T-helper 1 cell (primary cell): ENCODE measurements at places on chromosomes 4 and X.

DNA sequence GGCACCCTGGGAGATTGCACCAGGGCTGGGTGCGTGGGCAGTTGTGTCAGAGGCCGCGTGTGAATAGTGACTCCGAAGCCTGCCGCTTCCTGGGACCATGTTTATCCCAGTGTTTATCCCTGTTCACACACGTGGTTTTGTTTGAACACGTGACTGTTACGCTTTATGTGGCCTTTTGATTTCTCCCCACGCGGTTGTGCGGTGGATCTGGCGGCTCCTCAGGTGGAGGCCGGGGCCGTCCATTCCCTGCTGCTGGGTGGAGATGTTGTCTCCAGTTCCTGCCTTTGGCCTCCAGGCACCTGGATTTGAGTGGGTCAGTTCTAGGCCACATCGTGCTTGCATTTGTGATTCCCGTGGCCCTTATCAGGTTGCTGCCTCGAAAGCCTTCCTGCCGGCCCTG is 35.1 kb downstream of the NELFA start:
- DNase-seq, result no peak

GRCh38 chr4:95507147-95507546 is 41.6 kb downstream of the UNC5C start:
- DNase-seq, result no peak

DNA sequence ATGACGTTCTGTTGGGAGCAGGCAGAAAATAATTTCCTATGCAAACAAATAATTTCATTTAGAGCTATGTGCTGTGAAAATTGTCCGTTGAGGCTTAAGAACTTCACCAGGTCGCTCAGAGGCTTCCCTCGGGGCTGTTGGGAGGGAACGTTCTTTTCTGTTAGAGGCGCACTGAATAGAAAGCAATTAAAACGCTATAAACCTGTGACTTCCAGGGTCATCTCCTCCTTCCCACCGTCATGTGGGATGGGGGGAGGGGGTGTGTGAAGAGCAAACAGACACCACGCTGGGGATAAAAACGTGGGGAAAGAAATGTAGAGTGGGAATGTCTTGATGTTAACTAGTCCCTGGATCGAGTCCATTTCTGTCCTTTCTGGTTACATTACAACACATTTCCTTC is 35.2 kb upstream of the ZNF518B start:
- no peak for DNase-seq

DNA sequence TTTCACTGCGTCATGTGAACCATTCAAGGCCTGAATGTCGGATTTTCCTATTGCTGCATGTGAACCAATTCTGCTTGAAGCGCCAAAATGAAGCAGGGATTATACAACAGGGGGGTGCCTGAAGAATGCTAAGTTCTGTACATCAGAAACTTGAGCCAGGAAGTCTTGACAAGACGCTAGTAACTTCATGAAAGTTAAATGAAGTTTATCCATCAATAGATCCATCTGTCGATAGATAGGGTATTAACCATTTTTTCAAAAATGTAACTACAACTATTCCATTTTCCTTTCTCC is 590 bp upstream of the NAF1 start:
- no peak for DNase-seq

GRCh38 chr4:185256446-185256845 is 47.0 kb downstream of the SNX25 start:
- no peak for DNase-seq

- DNase-seq, result no peak
These were observed 472.2 kb downstream of the PCDH7 start for GRCh38 chr4:31192341-31192740.

GRCh38 chrX:72365126-72365525 is 59.4 kb upstream of the CITED1 start:
- no peak for DNase-seq

- no peak for DNase-seq
These were observed 19.0 kb upstream of the SUPT20HL2 start for GRCh38 chrX:24332878-24333277.

DNA sequence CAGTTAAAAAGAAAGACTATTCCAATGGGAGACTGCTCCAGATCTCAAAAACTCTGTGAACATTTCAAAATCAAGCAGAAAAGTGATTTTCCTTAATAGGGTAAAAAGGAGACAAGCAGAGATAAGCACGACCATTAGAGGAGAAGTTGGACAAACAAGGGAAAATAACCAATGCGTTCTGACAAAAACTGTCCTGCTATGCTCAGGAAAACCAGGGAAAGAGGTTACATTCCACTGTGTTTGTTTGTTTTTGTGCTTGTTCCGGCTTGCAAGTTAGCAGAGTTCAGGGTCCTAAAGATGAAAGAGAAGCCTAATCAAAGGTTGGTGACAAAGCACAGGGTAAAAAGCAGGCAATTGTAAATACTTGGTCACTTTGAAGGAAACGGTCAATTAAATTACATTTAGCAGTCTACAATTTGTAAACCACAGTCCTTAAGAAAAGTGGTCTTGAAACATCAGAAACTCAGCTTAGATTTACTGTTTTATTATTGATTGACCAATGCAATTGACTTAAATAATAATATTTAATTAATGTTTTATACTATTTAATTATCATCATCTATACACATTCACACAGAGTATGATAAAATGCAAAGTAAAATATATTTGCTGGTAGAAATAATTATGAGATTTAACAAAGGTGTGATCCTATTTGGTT is 186.2 kb upstream of the CPXCR1 start:
- no peak for DNase-seq

DNA sequence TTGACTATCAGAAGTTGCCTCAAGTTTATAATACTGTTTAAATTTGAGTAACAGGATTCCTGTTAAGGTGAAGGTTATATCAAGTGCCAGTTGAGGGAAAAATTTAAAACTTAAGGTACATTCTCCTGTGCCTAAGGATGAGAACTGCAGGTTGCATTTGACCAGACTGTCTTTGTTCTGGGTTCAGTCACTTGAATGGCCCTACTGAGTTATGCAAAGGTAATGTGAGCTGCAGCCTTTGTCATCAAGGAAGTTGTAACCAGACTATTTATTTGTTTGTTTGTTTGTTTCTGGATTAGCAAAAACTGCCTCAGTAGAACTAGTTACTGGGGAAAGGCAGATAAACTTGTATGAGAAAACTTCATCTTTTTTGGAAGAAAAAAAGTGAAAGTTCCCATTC is 131.9 kb downstream of the ATOH1 start:
- no peak for DNase-seq

GRCh38 chr4:45663628-45664081 is 460.2 kb downstream of the GABRG1 start:
- DNase-seq, result no peak

- no peak for DNase-seq
These were observed 176.8 kb upstream of the MBNL3 start for GRCh38 chrX:132665676-132666075.

- no peak for DNase-seq
These were observed 90.5 kb upstream of the RAPGEF2 start for GRCh38 chr4:159012381-159012780.

- DNase-seq, result no peak
These were observed 241.1 kb downstream of the SPATA18 start for GRCh38 chr4:52292245-52292644.

DNA sequence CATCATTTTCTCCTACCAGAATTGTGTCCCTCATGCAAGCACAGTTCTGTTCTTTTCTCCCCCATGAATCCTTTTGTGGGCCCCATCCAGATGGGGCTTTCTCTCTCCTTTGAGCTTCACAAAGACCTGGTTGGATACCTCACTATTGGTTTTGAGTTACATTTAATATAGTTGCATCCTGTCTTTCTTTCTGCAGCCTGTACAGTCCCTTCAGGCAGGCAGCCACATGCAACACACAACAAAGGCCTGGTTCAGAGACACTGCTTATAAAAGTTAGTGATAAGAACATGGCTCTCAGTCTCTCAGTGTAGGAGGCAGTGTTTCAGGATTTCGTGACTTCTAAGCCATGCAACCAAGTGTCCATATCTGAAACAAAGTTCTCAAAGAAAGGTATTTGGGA is 70.6 kb upstream of the PAGE3 start:
- DNase-seq, result no peak

GRCh38 chrX:137915466-137915865 is 349.5 kb downstream of the ZIC3 start:
- no peak for DNase-seq

DNA sequence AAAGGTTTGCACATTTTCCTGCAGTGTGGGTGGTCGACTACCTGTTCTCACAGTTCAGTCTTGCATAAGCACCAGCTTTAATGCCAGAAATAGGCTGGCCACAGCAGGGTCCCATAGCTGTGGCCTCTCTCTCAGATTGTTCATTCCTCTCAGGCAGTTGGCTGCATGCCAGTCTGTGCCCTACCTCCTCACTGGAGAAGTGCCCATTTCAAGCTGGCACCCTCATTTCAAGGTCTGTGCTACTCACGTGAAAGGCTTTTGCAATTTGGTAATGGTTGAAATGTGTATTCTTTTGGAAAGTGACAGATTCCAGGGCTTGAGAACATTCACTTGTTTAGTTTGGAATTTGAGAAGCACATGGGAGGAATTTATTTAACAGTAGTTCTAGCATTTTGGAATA is 28.9 kb upstream of the MTMR1 start:
- no peak for DNase-seq

GRCh38 chr4:155590796-155591585 is 75.7 kb upstream of the GUCY1A1 start:
- no peak for DNase-seq

DNA sequence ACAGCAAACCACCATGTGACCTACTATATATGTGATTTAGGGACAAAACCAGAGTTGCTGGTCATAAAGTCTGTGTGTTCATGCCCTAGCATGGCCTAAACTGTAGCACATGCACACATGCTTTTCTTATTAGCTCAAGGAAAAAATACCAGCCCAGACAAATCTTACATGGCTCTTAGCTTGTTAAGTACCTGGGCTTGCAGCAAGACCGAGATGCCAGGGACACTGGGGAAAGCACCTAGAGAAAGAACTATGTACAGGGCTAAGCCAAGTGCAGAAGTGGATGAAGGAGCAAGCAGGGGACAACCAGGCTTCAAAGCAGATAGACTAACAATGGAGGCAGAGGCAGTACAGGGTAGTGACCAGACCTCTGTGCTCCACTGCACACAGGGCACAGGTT is 3.4 kb upstream of the GABRE start:
- no peak for DNase-seq

- no peak for DNase-seq
These were observed 847.8 kb downstream of the TRIML1 start for GRCh38 chr4:188987011-188987410.

- no peak for DNase-seq
These were observed 114.5 kb upstream of the FAM9C start for GRCh38 chrX:13158911-13159310.

GRCh38 chrX:153724252-153725038 is at the start of the genes ABCD1 and BCAP31:
Gene ABCD1, plus strand, starts transcription at chrX:153724856. Its CDS starts 411 bp downstream, at chrX:153725267.
Gene BCAP31, minus strand, starts transcription at chrX:153724387. Its CDS starts 1,143 bp downstream, at chrX:153723244.
- peak; percentile 82 for DNase-seq

- no peak for DNase-seq
These were observed 29.1 kb upstream of the ARSD start for GRCh38 chrX:2958199-2958598.

GRCh38 chrX:153828308-153828707 is 2.0 kb downstream of the PDZD4 start:
- DNase-seq, result no peak
